Stimulated activated CD8-positive, alpha-beta memory T cell treated with anti-CD3 and anti-CD28 coated beads, Interleukin-4, amount 100 ng/mL, for 48 hours (primary cell): ENCODE measurements at places on chromosomes 11 and 22.

GRCh38 chr11:13826505-13827278 is 135.8 kb upstream of the SPON1 start:
- DNase-seq: no peak

- DNase-seq: no peak
Measured at GRCh38 chr11:1760351-1761109, 3.2 kb downstream of the CTSD start.

- DNase-seq: no peak
Measured at GRCh38 chr11:92931746-92932422, 37.6 kb upstream of the MTNR1B start.

- DNase-seq: no peak
Measured at GRCh38 chr11:17634776-17635550, 84.4 kb upstream of the MYOD1 start.

DNA sequence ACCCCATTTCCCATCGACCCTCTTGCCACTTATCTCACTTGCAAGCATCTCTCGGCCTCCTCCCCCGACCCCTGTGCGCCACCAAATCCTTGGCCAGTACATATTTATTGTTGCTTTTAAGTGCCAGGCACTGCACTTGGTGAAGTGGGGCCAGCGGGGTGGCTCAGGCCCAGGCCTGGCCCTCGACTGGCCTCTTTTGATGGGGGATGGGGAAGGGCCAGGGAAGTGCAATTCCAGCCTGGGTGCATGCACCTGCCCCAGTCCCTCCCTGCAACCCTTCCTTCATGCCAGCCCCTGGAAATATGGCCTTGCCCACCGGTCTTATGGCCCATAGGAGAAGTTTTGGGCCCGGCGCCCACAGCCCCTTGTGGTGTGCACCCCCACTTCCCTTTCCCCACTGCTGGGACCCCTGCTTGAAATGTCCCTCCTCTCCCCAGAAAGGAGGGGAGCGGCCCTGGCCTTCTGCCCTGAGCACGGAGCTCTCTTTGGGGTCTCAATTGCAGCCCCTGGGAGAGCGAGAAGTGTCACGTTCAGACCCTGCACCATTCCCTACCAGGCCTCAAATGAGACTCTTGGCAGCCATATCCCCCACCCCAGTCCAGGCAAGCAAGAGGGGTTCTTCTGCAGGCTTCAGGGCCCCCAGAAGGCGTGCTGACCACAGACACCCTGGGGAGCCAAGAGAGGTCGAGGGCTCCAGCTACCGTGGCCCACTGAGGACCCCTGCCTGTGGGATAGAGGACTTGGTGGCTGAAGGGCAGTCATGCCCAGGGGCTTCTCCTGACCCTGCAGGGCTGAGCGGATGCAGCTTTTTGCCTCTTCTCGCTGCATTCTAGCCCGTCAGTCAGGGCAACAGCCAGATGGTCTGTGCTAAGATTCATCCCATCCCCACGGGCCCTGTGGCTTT is 961 bp downstream of the SUSD2 start:
- DNase-seq: no peak
